ENCODE measurements at places on chromosomes 2 and 18.

- DNase-seq, result no peak
Measured at GRCh38 chr2:226079196-226079595, 679.7 kb downstream of the NYAP2 start.

DNA sequence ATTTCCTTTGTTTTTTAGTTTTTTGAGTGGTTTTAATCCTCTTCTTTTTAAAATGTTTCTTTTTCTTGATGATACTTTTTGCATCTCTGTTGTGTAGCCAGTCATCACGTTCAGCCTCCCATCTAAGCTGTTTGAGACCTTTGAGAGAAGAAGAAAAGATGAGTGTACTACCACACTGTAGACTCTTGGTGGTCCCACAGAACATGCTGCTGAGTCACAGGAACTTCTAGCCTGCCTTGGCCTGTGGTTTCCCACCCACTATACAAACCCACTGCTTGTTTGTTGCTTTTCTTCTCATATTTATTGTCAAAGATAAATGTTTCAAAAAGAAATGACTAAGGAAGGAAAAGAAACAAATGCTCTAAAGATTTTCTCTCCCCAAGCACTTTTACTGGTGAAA is 5.5 kb downstream of the CEBPZOS start:
- peak; percentile 71 for DNase-seq

- DNase-seq, result no peak
Measured at GRCh38 chr18:54386043-54386442, 28.3 kb downstream of the C18orf54 start.

- DNase-seq, result no peak
Measured at GRCh38 chr2:32963941-32964340, 17.2 kb downstream of the LTBP1 start.

GRCh38 chr2:11433822-11434221 is 32.1 kb downstream of the E2F6 start:
- DNase-seq, result no peak

DNA sequence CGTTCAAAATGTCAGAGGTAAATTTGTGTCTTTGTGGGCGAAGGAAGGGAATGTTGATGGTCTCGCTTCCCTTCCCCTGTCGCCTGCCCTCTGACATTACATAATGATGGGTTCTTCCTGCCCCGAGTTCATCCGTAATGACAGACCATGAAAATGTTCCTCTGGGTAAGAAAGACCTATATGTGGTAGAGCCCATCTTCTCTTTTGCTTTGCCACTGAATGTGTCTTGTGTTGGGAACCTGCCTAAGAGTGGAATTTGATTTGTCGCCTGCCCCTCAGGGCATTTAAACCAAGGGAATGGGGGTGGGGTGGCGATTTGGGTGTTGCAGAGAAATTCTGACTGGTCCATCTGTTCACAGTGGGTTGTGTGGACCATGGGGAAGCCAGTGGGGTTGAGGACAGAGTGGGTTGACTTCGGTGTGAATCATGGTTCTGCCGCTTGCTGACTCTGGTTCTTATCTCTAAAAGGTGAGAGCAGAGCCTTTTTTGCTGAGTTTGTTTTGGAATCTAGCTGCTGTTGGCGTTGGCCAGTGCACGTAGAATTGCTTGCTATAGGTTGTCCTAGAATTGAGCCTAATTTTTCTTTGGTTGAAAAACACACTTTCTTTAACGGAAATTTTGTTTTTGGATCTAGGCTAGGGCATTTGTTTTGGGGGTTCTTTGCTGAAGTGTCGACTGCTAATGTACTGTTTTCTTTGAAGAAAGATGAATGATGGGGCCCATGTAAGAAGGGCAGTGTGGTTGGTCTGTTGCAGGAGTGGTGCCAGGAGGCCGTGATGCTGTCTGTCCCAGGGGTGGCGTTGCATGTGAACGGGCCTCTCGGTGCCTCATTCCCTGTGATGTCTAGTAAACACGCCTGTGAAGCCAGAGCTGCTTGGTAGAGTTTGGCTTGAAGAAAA is 1.3 kb downstream of the INPP4A start:
- peak; percentile 71 for DNase-seq

- no peak for DNase-seq
Measured at GRCh38 chr2:71512386-71512785, 59.0 kb downstream of the DYSF start.

- no peak for DNase-seq
Measured at GRCh38 chr2:84493514-84493913, 22.8 kb upstream of the DNAH6 start.

GRCh38 chr2:233053928-233054784 is 6.0 kb upstream of the INPP5D start:
- DNase-seq, result peak; percentile 86

GRCh38 chr2:58427572-58428095 is 186.5 kb upstream of the FANCL start:
- DNase-seq, result no peak

- DNase-seq, result no peak
Measured at GRCh38 chr18:72986103-72986502, 118.3 kb upstream of the NETO1 start.

- DNase-seq, result no peak
Measured at GRCh38 chr18:32297579-32298170, 107.8 kb downstream of the MEP1B start.

DNA sequence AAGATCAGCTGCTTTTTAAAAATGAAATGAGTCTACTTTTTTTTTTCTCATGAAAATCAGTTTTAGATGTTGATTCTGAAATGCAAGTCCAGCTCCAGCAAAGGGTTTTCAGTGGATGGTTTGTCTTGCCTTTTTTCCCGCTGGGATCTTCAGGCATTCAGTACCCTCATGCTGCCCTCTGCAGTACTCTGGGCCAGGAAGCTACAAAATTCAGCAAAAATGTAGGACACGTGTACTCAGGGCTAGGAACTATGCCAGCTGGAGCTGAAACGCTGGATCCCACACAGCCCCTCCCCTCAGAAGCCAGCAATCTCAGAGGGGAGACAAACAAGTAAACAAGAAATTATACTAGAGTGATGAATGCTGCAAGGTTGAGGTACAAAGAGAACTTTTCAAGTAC is 97.3 kb downstream of the MMADHC start:
- no peak for DNase-seq

GRCh38 chr2:8822218-8822617 is 15.2 kb downstream of the KIDINS220 start:
- no peak for DNase-seq

DNA sequence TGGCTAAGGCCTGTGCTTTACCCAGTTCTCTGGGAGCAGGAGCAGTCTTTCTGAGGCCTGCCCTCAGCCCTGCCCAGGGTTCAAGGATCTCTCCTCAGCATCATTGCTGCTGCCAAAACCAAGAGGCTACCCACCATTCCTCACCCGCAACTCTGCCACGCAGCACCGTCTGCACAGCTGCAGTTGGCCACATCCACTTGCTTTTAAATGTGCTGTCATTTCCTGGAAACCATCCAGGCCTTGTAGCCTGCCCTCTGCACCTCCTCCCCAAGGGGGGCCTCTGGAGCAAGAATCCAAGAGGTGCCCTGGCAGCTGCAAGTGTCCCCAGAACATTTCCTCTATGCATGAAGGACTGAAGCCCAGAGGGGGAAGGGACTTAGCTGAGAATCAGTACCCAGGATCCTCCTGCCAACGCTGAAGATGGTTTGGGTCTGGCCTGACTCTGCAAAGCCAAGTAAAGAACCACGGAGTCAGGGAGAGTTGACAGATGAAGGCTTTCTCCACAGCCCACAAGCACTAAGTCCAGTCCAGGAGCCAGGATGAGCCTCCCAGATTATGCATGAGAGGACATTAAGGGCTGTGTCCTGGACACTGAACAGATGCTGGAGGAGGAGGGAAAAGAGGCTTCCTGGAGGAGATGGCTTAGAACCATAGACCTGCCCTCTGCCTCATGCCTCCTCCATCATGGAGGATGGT is 14.9 kb downstream of the EMX1 start:
- no peak for DNase-seq

GRCh38 chr2:211879323-211879722 is 659.3 kb downstream of the ERBB4 start:
- DNase-seq, result no peak

Measured in stimulated activated effector memory CD8-positive, alpha-beta T cell treated with anti-CD3 and anti-CD28 coated beads, Interleukin-12 subunit alpha, Interleukin-12 subunit beta, amount 100 ng/mL, for 72 hours (primary cell).